ENCODE measurements at places on chromosomes 2 and 18.

DNA sequence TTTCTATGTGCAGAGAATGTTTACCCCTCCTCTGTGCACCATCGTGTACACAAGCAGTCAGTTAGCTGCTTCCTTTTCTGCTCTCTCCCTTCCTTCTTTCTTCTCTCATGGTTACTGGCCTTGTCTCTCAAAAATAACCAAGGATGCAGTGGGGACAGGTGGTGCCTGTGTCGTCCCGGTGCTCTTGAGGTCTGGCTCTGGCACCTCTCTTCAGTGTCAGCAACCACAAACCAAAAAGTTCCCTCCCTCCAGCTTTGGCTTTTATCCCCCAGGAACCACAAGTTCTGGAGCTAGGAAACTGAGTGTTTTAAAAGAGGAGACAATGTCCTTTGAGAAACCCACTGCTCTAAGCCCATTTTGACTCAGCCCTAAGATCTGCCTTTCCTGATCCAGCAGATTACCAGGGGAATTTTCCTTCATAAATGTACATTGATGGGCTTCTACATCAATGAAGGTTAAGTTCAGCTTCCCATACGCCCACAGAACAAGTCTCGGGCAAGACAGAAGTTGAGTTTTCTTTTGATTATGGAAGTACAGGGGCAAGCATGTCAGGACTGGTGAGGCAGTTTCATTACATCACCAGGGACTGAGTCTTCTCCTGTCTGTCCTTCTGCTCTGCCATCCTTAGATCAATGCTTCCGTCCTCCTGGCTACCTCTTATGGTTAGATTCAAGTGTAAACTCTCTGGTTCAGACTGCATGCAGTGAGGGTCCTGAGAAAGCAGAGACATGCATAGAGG, 232.2 kb downstream of the SETBP1 start:
- DNase-seq, result no peak

DNA sequence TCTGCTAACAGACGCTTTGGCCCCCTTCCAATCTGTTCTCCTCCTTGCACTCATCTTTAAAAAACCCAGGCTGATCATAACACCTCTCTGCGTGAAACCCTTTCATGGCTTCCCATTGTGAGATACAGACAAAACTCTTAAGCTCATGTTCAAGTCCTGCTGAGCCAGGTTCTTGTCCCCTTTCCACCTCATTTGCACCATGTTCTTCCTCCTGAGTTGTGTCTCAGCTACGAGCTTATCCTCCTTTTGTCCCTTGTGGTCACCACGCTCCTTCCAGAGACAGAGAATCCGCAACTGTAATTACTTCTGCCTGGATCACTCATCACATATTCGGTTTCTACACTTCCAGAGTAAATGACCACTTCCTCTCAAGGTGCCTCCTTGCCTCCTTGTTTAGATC, 238.8 kb downstream of the ACTR3 start:
- DNase-seq, result no peak

DNA sequence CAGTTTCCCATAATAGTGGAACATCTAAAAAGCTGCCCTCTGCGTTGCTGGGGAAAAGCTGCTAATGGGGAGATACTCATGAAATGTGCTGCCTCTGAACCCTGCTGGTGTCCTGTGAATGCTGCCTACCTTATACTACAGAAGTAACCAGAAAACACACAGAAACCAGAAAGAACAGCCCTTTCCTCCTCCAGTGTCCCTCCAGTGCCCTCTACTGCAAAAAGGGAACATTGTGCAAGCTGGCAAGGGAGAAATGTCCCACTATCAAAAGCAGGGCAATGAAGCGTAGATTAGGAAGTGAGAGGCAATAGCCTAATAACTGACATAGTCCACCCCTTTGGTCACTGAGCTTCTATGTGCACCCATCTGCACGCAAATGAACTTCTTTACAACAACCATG, 162.7 kb upstream of the ETAA1 start:
- no peak for DNase-seq

DNA sequence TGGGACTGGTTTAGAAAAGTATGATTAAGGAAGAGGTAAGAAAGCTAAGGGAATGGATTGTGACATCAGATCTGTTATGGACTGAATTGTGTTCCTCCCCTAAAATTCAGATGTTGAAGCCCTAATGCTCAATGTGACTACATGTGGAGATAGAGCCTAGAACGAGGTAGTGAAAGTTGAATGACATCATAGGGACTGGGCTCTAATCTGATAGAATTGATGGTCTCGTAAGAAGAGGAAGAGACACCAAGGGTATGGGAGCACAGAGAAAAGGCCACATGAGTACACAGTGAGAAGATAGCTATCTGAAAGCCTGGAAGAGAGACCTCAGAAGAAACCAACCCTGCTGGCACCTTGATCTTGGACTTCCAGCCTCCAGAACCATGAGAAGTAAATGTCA, 178.3 kb downstream of the TRIB2 start:
- DNase-seq, result no peak

- no peak for DNase-seq
These were observed 6.2 kb downstream of the KCNIP3 start for GRCh38 chr2:95303191-95303919.

DNA sequence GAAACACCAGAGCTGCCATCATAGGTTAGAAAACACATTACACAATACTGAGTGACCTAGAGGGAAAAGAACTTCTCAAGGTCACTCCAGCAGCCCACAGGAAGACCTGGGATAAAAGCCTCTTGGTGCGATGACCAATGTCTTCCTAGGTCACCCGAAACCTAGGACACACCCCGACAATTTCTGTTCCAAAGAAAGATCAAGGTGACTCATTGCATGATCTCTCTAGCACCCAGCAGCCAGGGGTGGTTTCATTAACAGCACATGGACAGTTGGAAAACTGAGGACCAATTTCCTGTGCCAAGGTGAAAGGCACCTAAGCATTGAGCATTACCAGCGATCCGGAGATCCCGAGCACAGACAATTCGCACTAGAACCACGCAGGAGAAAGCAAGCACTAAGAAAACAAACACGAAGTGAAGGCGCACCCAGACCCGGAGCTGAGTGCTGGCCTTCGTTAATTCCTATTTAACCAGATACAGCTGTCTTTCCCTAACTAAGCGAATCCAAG, 1.5 kb downstream of the CACNB4 start:
- no peak for DNase-seq

GRCh38 chr2:109692013-109692743, 78.0 kb downstream of the SOWAHC start:
- DNase-seq, result no peak

DNA sequence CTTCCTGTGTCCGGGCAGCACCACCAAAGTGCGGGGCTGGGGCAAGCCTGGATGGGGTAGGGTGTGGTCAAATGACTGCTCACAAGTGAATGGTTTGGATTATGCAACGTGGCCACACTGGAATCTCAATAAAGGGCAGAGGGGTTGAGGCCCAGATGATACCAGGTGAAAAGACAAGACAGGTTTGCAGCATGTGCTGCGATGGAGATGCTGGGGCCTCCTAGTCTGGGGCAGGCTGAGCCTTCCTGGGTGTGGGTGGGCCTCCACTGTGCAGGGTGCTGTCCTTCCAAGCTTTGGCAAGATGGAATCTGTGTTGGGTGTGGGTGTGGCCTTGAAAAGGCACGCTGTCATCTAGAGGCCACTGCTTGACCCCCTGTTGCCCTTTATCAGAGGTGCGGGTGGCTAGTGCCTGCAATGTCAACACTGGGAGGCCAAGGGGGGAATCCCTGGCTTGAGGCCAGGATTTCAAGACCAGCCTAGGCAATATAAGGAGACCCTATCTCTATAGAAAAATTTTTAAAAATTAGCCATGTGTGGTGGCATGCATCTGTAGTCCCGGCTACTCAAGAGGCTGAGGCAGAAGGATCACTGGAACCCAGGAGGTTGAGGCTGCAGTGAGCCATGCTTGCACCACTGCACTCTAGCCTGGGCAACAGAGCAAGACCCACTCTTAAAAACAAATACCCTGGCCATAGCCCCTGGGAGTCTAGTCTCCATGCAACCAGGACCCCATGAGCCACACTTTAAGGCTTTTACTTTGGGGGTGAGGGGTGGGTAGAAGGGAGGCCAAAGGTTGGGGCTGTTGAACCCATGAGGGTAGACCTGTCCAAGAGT, 13.8 kb downstream of the RRM2 start:
- no peak for DNase-seq

- DNase-seq, result no peak
These were observed 166.6 kb upstream of the SETBP1 start for GRCh38 chr18:44514106-44514505.

GRCh38 chr2:60966507-60967405, 50.8 kb upstream of the PEX13 start:
- DNase-seq, result no peak

GRCh38 chr2:232174662-232175061, 203.9 kb upstream of the ALPP start:
- DNase-seq, result no peak

Measured in CD4-positive, alpha-beta T cell treated with Interleukin-2 at 100 ng/mL for 4 hours (primary cell).